ENCODE measurements at places on chromosomes 16 and 17.

DNA sequence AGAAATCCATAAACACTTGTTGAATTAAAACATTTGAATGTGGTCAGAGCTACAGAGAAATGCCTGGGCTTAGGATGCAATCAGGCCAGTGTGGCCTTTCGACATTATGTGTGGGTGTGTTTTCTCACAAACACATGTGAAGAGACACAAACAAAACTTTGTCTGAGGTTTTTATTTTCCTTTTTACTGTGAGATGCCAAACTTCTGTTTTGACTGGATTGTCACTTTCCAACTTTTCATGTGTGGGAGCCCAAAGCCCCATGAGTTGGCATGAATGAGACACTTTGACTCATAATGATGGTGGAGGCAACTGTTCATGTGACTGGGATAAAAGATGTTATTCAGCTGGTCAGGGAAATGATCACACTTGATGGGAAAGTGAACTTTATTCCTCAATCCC lies 71.9 kb upstream of the GAS7 start:
- DNase-seq: peak; percentile 83

DNA sequence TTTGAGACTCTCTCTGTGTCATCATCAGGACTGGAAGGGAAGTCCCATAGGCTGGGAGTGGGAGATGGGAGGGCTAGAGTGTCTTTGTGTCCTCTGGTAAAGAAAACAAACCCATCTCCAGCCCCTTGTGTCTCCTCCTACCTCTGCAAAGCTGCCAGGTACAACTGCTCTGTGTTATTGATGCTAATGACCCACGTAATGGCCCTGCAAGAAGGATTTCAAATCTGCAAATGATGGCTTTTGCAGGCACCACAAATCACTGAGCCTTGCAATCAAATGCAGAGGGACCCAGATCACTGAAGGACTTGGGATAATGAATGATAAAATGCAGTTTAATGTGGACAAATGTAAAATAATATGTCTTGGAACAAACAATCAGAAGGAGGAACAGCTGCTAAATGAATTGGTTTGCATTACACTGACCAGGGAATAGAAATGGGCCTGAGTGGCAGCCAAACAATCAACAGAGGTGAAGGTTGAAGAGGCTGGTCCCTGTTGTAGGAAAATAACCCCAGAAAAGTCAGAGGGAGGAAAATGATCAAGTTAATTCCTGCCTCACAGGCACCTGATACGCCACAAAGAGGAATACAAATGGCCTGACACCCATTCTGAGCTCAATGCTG lies 425.1 kb downstream of the UTP18 start:
- DNase-seq: no peak

- DNase-seq: no peak
Observed at GRCh38 chr16:65869261-65869660, 497.2 kb upstream of the CDH5 start.

DNA sequence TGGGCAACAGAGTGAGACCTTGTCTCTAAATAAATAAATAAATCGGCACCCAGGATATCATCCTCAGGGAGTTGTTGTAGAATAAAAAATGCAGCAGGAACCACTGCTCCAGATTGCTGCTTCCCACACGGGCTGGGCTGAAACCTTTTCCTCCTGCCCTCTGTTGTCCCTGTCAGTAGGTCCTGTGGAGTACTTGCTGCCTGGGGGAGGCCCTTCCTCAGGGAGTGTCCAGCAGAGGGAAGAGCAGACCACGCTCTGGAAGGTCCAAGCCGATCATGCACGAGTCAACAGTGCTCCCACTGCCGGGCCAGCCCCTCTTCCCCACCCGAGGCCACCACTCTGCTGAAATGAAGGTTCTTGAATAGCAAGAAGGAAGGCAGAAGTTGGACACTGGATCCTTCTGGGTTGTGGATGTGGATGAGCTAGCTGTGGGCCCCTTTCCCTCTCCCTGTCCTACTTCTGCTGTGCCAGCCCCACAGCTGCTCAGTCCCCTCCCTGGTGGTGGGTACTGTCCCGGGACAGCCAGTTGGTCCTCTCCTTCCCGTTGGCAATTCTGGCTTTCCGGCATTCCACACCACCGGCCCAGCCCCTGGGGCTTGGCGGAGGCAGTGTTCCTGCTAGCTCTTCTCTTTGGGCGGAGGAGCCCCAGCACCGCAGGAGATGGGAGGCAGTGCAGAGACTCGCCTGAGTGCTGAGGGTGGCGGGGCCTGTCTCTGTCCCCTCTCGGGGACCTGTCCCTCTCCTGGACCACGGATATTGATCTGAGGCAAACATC lies 10.8 kb downstream of the CDK5R1 start:
- no peak for DNase-seq

- no peak for DNase-seq
Observed at GRCh38 chr16:50369133-50369804, 481 bp upstream of the BRD7 start.

DNA sequence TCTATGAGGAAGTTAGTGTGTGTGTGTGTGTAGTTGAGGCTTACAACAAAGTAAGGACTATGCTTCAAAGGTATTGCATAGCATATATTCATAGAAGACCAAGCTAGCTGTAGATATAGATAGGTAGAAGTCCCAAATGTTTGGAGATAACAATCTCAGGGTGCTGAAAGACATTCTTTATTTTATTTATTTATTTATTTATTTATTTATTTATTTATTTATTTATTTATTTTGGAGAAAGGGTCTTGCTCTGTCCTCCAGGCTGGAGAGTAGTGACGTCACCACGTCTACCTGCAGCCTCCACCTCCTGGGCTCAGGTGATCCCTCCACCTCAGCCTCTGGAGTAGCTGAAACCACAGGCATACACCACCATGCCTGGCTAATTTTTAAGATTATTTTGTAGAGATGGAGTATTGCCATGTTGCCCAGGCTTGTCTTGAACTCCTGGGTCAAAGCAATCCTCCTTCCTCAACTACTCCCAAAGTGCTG lies 284.6 kb upstream of the KIF2B start:
- DNase-seq: no peak

DNA sequence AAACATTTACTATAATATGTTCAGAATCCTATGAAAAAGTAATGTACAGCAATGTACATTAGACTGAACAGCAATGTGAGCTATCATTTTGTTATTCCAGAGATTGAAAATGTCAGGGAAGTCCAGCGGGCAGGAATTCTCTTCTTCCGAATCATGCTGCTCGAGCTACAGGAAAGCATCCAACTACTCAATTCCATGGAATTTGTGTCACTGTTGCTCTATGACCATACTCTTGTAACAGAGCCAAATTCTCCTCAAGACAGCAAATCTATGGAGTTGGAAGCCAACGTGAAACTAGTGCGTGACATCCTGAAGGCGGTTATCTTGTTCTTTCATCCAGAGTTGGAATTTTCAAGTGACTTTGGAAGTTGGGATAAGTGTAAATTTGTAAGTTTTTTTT lies 24.8 kb upstream of the NSRP1 start:
- DNase-seq: peak; percentile 89
